ENCODE measurements at places on chromosomes 7 and 10. TPM values are rescaled to one million over a fixed set of nuclear protein-coding genes. Genes with fewer than 3 reads are reported as not detected.
A peak's percentile ranks its signal among the peaks of the same experiment; 100 is the strongest.

The RET gene
- not detected for total RNA-seq

DNA sequence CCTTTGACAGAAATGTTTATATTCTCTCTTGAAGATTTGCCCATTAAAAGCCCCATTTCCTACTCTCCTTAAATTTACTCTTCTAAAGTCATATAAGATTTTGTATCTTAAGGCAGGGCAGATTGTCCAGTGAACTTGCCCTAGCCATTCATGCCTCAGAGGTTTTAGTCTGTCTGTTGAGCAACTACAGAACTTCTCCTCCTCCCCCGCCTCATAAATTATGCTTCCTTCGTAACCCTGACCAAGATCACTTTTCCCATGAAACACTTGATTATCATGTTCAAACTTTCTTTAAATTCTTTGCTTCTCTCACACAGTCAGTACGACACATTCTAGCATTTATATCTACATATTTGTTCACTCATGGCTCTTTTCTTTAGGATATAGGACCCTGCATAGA lies 621.3 kb downstream of the ANKRD7 start:
- no peak for DNase-seq
- no peaks in the 10 kb centered on the region for H3K36me3 ChIP-seq
- H3K4me1 ChIP-seq, result no peaks in the 10 kb centered on the region
- H3K27ac ChIP-seq, result no peak overlapping the region
- no peaks in the 10 kb centered on the region for H3K27me3 ChIP-seq
- H3K4me3 ChIP-seq, result no peak overlapping the region

- H3K27ac ChIP-seq, result peak overlapping the region; percentile 78
- no peaks in the 10 kb centered on the region for H3K27me3 ChIP-seq
- peaks cover 43% of the 10 kb centered on the region for H3K4me1 ChIP-seq
- peak; percentile 85 for DNase-seq
- H3K4me3 ChIP-seq, result 0 out of 2 replicates have a peak overlapping the region, but pooled peaks have one; percentile 15
- H3K36me3 ChIP-seq, result no peaks in the 10 kb centered on the region
Measured at GRCh38 chr10:93991596-93992284, 2.0 kb upstream of the PLCE1 start.

The NPFFR1 gene
- total RNA-seq, result not detected

The MKI67 gene
- total RNA-seq, result 111 TPM

- peaks cover 10% of the 10 kb centered on the region for H3K4me1 ChIP-seq
- DNase-seq, result no peak
- H3K27ac ChIP-seq, result no peak overlapping the region
Measured at GRCh38 chr10:95295031-95295755, 4.4 kb upstream of the PDLIM1 start.

The MYOF gene
- total RNA-seq, result 176 TPM

DNA sequence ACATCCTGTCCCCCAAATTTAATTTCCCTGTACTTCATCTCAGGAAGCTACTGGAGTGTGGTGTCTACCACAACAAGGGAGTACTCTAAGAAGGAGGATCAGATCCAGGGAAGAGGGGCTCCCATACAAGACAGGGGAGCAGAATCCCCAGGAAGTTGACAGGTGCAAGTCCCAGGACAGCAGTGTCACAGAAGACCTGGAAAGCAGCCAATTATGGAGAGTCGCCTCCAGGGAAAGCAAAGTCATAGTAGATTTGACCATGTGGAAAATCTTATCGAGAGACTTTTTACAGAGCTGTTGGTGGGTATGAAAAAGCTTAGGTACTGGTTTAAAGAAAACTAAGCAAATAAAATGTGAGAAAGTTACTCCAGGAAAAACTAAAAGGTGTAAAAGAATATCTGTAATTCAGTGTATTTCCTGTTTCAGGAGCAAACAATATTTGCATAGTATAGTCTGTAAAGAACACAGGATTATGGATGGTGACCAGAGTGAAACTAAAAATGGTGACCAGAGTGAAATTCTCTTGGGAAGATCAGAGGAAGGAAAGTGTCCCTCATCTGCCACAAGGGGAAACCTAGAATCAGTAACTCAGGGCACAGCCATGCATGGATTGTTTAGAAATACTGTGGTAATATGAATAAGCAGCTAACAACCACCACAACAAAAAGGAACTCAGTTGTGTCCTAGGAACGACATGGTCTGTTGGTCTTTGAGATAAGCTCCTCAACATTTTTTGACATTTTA lies 44.5 kb downstream of the LANCL2 start:
- no peak for DNase-seq
- no peak overlapping the region for H3K27ac ChIP-seq
- no peaks in the 10 kb centered on the region for H3K4me1 ChIP-seq
- no peaks in the 10 kb centered on the region for H3K36me3 ChIP-seq
- H3K27me3 ChIP-seq, result no peaks in the 10 kb centered on the region
- no peak overlapping the region for H3K4me3 ChIP-seq

The FAM237B gene
- total RNA-seq, result not detected

The VIPR2 gene
- not detected for total RNA-seq

DNA sequence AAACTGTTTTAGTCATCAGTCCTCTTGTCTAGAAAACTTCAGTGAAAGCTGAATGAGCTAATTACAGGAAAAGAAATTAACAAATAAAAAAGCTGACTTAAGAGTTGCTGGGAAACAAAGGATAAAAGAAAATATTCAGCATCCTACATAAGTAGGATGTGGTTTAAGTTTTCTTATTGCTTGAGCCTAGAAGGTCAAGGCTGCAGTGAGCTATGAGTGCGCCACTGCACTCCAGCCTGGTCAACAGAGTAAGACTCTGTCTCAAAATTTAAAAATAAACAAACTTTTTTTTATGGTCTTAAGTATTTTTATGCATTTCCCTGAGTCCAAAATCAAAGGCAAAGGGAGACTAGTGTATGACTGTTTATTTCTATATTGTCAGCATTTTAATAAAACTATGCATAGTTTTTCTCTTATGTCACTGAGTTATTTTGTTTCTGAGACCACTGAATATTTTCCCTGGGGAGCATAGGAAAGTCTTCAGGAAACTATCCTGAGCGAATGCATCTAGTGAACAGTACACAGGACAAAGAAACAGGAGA lies 40.0 kb upstream of the LRRN3 start:
- H3K4me1 ChIP-seq, result no peaks in the 10 kb centered on the region
- H3K27ac ChIP-seq, result no peak overlapping the region
- no peaks in the 10 kb centered on the region for H3K36me3 ChIP-seq

The AHR gene
- 39.4 TPM for total RNA-seq
